ENCODE measurements at places on chromosomes 7 and 10.

- no peak for DNase-seq
Measured at GRCh38 chr10:80487421-80487785, 33.3 kb downstream of the TSPAN14 start.

DNA sequence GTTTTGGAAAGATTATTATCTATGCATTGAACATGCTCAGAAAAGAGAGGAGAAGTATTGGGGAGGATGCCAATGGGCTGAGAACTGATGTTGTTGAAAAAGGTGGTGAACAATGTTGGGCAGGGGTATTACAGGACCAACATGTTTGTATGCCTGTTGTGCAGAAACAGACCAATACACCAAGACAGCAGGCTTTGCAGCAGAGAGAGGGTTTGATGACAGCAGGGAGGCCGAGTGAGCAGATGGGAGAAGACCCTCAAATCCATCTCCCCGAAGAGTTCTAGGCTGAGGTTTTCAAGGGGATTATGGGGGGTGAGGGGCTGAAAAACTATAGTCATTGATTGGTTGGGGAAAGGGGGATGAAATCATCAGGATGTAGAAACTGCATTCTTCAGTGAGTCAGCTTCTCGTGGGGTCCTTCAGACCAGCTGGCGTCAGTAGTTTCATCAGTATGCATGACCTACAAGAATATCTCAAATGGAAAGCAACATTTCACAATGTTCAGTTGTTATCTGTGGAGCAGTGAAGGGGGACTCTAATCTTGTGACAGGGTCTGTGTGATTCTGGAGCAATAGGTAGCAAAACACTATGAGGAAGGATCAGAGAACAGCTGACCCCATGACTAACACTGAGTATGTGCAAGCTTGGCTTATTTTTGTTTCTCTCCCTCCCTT, 167.8 kb downstream of the BAMBI start:
- DNase-seq, result no peak

DNA sequence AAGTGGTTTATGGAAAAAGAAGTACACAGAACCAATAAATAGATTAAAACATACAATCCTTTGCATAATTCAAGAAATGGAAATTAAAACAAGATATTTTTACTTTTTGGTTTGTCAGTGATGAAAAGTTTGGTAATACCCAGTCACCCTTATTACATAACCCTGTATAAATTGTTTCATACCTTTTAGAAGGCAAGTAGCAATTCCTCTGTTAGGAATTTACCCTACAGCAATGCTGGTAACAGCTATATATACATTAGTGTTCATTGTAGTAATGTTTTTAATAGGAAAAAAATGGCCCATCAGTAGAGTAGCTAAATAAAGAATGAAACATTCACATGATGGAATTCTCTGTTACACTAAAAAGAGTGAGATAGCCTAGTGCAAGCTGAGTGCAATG, 42.7 kb downstream of the PTPN12 start:
- DNase-seq, result no peak

- DNase-seq, result no peak
Measured at GRCh38 chr7:24851786-24852185, 94.5 kb upstream of the GSDME start.

DNA sequence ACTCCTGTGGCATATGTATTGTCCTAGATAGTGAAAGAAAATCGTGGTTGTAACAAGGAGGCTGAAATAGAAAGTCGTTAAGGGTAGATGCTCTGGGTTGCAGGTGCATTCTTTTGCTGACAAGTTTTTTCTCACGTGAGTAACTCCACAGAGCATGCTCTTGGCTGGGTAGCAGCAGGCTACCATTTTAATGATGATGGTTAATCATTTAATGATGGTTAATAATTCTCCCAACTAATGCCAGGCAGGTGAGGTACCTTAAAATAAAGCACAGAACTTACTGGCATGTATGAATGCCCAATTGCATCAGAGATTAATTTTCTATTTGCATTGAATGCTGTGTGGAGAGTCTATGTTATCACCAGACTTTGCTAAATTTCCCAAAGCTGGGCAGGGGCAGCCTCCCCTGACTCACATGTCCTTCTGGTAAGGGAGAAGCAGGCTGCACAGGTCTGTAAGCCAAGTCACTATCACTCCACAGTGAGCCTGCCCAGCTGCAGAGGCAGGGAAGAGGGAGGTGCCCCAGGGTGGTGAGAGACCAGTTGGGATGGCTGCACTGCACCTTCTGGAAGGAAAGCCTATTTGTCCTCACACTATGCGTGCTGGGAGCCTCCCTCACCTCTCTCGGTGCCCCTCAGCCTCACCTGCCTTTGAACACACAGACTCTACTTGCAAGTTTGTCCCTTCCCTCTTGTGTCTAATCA, 287.0 kb upstream of the IGFBP3 start:
- DNase-seq, result no peak

DNA sequence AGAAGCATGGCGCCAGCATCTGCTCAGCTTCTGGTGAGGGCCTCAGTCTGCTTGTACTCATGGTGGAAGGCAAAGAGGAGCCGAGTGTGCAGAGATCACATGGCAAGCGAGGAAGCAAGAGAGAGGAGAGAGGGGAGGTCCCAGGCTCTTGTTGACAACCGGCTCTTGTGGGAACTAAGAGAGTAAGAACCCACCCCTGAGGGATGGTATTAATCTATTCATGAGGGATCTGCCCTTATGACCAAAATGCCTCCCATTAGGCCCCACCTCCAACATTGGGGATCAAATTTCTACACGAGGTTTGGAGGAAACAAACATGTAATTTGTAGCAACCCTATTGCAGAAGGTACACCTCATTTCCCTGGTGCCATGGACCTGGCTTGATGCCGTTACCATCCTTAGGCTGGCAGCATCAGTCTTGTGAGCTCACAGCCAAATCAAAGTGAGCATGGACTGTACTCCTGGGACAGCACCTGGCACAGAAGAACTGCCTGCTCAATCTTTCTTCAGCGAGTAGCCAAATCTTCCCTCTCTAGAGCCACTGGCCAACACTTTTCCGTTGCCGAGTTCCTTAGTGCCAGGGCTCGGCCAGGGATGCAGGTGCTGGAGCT, 6.5 kb downstream of the BTBD16 start:
- no peak for DNase-seq

DNA sequence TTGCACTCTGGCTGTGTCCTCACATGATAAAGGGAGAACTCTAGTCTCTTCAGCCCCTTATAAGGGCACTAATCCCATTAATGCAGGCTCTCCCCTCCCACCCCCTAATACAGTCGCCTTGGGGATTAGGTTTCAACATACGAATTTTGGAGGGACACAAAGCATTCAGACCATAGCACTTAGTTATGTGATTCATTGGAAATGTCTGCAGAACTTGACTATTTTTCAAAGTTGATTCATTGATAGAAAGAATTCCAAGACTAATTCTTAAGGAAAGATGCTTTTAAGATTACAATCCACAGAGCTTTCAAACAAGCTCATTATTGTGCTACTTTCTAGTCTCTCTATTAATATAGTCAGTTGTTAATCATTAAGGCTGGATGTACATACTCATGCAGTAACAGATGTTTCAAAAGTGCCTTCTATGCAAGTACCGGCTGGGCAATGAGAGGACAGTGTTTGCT, 85.3 kb upstream of the RPA3 start:
- DNase-seq, result no peak

DNA sequence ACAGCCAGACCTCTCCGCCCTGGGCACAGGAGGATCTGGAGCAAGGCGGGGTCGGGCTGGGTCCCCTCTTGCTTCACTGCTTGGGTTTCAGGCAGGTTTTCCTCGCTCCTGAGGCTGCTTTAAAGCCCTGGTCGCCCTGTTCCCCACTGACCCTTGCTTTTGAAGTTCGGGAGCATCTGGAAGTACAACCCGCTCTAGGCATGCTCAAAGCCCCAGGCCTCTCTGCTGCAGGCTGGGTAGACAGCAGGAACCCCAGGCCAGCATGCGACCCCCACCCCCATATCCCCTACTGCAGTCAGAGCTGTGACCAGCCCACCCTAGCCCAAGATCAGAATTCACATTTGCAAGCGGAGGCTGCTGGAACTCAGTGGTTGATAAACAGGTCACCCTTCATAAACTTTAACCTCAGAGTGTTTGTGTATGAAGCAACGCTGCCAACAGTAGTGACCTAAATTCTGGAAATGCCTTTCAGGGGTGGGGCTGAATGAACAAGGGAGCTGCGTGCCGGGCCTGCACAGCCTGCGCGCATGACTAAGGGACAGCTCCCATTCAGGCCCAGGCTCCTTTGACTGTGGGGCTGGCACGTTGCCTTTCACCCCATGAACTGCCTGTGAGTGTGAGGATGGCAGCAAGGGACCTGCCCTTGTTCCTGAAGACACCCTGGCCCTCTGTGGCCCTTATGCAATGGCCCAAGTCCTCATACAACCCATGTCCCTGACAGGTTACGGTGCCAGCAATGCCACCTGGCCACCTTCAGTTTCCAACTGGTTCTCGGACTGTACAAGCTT, 52.5 kb downstream of the PROSER2 start:
- no peak for DNase-seq

GRCh38 chr10:28734938-28735759, 57.8 kb downstream of the BAMBI start:
- no peak for DNase-seq

- no peak for DNase-seq
Measured at GRCh38 chr7:67725423-67725822, 728.8 kb downstream of the TYW1 start.

DNA sequence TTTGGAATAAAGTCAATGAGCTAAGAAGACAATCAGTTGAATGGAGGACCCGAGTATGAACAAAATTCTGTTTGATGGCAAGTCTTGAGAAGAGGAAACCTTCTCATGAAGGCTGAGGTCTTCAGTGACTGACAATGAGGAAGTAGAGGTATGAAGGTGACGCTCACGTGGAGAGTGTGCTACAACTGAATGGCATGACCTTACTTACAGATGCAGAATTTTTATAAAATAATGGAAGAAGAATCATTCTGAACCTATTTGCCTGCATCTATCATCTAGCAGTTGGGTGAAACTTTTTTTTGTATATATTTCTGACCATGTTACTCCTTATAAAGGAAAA, 19.4 kb upstream of the SP4 start:
- DNase-seq, result no peak

DNA sequence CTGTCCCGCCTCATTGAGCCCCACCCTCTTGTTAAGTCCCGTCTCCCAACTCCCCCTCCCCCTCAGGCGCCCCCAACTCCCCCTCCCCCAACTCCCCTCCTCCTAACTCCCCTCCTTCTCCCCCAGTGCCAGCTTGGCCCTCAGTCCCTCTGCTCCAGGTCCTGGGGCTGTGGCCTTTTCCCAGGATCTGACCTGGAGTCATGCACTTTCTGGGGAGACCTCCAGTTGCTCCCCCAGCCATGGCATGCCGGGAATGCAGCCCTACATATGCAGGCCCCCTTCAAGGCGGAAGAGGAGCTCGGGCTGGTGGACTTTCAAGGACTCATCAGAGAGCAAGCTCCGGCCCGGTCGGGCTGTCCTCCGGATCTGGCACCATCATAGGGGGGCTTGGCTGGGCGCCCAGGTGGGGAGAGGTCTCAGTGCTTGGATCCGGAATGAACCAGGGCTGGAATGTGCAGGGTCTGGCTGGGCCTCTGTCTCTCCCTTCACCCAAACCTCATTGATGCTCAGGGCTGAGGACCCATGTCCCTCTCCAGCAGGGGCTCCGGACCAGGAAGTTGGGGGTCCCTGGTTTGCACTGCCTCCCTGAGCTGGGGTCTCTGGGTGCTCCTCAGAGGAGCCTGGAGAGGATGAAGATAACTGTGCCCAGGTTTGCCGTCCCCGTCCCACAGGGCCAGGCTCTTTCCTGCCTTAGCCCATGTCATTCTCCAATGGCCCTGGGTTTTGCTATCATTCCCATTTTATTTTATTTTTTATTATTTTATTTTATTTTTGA, 41.1 kb downstream of the TMEM270 start:
- DNase-seq, result no peak

DNA sequence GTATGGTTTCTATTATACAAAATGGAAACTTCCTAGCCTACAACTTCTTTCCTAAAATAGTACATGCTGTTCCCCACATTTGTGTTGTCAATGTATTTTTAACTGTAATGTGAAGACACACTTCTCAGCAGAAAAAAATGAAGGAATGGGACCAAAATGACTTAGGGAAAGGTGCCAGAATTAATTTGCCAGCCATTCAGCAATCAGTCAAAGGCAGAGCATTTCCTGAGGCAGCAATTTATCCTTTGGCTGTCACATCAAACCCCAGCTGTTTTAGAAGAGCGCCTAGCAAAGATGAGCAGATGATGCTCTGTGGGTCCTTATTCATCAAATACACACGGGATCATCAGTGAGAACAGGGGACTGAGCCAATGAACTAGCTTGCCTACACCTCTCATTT, 592.5 kb downstream of the KCNMA1 start:
- no peak for DNase-seq

GRCh38 chr10:119197921-119198320, 9.4 kb upstream of the GRK5 start:
- no peak for DNase-seq

DNA sequence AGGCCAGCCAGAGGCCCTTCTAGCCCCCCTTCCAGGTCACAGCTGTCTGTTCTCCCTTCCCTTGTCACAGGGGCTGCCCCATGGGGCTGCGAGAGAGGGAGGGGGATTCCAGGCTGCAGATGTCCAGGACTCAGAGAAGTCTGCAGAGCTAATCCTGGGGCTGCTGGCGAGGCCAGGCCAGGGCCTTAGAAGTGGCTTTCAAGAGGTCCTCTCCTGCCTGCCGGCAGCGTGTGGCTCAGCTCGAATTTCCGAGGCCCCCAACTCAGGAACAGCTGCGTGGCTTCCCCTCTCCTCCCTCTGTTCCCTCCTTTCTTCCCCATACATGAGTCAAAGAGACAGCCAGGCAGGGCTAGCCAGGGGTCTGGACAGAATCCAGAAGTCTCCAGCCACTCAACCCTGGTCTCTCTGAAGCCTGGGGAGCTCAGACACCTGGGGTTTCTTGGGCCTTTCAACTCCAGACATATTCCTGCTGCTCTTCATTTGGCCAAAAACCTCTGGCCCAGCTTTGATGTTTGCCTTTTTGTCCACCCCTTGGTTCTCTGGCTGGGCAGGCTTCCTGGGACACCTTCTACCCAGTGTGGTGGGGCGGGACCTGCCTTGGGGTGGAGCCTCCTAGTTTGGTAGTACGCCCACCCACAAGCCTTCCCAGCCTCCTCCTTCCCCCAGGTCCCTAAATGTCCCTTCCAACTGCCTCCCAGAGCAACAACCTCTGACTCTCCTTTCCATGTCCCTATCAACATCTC, 21.8 kb upstream of the EIF5AL1 start:
- DNase-seq, result no peak

GRCh38 chr7:104895522-104896236, 118.3 kb upstream of the KMT2E start:
- no peak for DNase-seq

- no peak for DNase-seq
Measured at GRCh38 chr10:31972519-31973041, 43.9 kb upstream of the ARHGAP12 start.

- no peak for DNase-seq
Measured at GRCh38 chr7:99008921-99009530, 130.7 kb downstream of the TRRAP start.

Data from activated T-helper 9 cell treated with anti-CD3 and anti-CD28 coated beads, Interleukin-2, amount 50 U/mL, for 16 hours (primary cell).